ENCODE measurements at places on chromosomes 7 and 10.
A peak's percentile ranks its signal among the peaks of the same experiment; 100 is the strongest.

DNA sequence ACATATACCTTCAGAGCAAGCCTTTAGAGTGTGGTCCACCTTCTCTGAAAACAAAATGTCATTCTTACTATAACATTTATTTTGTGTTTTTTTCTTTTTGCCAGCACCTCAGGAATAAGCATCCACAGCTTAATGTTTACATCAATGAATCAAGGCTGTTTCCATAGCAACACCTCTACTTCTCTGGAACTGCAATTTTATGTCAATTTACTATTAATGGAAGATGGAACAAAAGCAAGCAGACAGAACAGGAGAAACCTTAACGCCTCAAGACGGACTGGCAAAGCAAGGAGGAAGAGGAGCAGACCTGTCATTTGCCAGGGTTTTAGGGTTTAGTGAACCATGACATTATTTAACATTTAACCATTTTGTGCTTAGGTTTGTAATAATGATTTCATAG is 63.1 kb downstream of the PRR15 start:
- DNase-seq, result no peak

DNA sequence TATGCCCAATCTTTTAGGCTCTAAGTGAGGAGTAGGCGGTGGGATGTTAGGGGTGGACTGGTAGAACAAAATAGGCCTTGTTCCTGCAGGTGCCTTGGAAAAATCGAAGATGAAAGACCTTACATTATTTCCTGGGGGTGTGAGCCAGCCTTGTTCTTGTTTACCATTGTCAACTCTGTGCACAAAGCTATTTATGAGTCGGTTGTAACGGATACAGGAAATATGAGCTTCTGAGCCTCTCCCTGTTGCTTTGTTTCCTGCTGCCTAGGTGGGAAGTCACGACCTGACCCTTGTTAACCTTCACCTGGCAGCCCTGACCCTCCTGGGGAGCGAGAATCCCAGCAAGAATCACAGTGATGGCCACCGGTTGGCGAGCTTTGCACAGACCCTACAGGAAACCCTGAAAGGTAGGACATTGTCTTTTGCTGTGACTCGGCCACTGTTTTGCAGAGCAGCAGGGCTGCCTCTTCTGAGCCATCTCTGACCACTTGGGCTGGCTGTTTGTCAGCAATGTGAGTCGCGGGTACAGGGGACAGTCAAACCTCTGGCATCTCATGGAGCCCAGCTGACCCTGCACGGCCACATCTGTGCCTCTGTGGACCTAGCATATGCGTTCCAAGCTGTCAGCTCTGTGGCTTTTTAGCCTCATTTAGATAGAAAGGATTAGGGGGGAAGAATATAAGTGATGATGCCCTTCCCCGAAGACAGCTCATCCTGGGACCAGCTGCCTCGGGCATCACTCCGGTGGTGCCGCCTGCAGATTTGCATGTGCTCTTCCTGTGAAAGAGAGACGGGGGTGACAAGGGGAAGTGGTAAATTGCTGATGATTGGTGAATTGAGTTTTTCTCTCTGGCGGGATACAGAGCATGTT is 102.1 kb upstream of the ANLN start:
- DNase-seq, result peak; percentile 98

GRCh38 chr10:109981650-109982049 is 26.1 kb upstream of the ADD3 start:
- no peak for DNase-seq

DNA sequence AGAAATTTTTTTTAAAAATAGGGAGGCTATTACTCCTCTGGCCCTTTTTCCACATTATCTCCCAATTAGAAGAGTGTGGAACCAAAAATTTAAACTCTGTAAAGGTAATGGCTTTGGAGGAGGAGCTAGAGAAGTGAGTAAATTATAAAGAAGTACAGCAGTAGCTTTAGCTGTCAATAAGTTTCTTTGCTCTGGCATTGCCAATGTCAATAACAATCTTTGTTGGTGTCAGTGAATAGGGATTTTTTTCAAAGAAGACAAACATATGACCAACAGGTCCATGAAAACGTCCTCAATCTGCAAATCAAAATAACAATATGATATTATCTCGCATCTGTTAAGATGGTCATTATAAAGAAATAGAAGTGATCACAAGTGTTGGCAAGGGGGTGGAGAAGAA is 227.1 kb upstream of the MBL2 start:
- DNase-seq, result no peak

DNA sequence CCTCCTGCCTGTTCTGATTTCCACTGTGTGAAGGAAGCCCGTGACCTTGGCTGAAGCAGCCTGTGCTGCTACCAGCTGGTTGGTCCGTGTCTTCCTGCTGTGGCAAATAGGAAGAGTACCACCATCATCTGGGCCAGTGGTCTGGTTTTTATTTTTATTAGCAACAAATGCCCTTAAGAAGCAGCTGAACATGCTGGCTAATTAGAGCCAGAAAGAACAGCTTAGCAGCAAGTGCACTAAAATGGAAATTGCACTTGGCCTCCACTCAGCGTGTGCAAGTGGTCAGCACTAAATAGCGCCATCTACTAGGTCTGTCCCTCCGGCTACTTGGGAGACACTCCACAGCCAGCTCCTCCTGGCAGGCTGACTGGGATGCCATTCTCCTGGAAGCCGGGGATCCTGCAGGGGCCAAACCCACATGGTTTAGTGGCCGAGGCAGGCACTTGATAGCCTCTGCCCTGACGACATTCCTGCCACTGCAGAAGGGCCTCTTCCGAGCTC is 690.3 kb upstream of the FOXK1 start:
- DNase-seq, result no peak
